ENCODE measurements at places on chromosomes 12 and 14.
A peak's percentile ranks its signal among the peaks of the same experiment; 100 is the strongest.

DNA sequence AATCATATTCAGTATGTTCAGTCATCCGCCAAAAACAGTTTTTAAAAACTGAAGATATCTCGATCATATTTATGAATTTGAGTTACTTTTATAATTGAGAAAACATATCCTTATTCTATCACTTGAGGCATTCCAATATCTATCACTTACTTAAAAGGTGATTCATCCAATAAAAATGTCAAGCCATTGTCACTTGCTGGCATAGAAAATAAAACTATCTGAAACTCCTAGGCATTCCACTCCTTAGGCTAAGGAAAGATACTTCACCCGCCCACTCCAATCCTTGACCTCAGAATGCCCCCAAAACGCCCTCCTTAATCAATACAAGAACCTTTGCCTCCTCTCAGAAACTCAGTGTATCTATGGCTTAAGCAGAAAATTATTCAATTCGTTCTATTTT lies 51.3 kb upstream of the AMIGO2 start:
- DNase-seq: no peak

DNA sequence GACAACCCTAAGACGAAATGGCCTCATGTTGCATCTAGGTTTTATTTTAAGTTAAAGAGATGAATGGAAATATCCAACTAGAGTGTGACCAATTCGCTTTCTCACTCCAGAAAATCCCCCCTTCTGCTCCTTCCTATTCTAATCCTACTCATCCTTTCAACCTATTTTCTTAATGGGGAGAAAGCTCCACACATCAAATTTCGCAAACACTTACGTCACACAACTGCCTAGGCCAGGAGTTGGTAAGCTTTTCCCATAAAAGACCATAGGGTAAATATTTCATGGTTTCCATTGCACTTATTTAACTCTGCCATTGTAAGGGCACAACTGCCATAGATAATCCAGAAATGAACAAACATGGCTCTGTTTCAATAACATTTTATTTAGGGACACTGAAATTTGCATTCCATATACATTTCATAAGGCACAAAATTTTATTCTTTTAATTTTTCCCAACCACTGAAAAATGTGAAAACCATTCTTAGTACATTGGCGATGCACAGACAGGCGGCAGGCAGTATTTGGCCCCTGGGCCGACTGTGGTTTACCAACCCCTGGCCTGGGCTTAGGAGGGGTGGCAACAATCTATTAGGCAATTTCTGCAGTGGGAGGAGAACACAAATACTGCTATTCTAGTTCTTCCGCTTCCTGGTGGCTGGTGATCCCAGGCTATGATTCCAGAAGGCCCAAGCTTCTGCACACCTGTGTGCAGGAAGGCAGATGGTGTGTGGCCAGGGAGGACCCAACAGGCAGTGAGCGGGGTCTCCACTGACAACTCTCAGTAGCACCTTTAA lies 67.2 kb upstream of the FOXN3 start:
- DNase-seq: no peak

- no peak for DNase-seq
These were observed 558 bp downstream of the TEX22 start for GRCh38 chr14:105398726-105399465.

GRCh38 chr12:53355121-53355520 lies 19.0 kb upstream of the SP7 start:
- DNase-seq: no peak

DNA sequence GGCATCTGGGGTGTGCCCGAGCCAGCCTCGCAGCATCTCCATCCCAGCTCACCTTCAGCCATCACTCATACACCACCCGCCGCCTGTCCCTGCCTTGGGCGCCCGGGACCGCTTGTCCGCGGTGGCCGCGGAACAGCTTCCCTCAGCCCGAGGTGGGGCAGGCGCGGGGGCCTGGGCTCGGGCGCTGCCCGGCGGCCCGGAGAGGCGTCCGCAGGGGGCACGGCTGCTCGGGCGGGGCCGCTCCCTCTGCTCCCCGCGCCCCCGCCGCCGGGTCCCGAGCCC lies 430 bp downstream of the SLC41A2 start:
- peak; percentile 68 for DNase-seq

GRCh38 chr14:73462815-73463214 lies 4.5 kb upstream of the NUMB start:
- no peak for DNase-seq

- no peak for DNase-seq
These were observed 310.2 kb downstream of the MDGA2 start for GRCh38 chr14:47365233-47365632.

DNA sequence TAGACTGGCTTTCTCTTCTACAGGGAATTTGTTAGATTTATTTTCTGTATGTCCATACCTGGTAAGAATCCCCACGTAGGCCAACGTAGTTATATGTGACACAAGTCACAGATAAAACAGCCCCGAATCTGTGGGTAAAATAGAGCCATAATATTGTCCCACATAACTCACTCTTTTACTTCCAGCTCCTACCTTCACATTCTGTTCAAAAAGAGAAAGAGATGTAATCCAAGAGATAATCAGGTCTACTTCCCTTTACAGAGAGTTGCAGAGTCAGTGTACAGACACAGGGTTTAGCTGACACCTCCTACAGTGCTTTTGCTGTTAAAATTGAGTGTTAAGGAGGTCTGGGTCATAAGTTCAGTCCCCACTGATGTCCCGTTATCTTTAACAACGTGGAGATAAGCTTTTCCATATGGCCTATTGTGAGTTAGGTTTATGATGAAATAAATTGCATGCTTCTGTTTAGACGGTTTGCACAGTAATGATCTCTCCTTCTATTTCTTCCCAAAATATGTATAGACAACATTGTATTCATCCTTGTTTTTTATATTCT lies 446.5 kb downstream of the ADAMTS20 start:
- no peak for DNase-seq

DNA sequence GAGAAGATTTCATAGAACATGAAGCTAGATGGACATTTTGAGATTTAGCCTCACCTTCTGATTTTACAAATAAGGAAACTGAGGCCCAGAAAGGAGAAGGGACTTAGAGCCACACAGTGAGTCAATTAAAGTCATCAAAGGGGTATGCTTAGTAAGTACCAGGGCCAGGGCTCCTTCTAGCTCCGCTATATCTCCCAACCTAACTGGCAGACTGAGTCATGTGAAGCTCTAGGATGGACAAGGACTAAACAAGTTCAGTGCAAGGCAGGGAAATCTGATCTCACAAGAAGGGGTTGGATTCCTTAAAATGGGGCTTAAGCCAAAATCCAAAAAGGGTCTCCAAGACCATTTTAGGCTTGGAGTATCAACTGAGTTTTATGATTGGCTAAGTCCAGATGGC lies 215.8 kb downstream of the PHLDA1 start:
- no peak for DNase-seq

DNA sequence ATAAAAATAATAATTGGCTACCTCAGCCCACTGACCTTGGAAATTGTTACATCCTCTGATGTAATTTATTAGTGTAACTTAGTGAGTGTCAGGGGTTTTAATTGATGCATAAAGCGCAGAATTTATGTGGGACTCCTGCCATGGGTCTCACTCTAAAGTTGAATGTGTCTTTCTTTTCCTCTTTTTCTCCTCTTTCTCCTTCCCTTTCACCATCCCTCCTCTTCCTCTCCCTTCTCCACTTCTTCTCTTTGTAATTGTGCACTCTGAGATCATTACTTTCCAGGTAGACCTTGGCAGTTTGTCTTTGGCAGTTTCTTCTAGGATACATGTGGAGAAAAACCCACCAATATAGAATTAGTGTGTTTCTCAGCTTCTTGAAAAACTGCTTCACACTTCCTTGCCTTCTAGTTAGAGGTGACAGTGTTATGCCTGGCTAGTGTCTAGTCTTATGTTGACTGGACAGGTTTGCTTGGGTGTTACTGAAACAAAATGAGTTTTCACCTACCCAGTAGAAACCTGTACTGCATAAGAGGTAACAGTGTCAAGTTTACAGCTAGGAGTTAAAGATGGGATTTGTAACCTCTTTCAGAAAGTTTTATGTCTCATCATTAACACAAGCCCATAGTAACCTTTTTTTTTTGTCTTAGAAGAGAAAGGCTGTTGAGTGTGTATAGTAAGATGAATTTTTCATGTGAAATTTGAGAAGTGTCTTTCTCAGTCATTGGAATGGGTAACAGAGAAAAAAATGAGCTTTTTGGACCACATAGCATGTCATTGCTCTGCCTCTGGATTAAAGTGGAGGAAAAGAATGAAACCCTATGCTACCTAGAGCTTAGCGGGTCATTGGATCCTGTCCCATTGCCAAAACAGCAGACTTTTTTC lies 18.6 kb downstream of the PELI2 start:
- DNase-seq: no peak

DNA sequence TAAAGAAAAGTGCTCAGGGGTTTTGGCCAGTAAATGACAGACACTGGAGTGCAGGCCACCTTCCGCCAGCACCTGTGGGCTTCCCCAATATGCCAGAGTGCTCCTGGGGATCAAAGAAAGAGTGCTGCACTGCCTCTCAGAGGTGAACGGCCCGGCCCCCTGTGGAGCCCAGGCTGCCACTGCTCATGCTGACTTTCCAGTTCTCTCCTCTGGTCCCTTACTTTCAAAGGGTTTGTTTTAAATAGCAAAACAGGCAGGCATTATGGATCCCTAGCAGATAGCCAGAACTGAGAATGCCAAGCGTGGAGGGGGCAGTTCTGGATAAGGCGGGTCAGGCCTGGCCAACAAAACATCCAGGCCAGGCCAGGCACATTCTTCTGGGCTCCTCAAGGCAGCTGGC lies 59.6 kb downstream of the MDM2 start:
- DNase-seq: no peak

DNA sequence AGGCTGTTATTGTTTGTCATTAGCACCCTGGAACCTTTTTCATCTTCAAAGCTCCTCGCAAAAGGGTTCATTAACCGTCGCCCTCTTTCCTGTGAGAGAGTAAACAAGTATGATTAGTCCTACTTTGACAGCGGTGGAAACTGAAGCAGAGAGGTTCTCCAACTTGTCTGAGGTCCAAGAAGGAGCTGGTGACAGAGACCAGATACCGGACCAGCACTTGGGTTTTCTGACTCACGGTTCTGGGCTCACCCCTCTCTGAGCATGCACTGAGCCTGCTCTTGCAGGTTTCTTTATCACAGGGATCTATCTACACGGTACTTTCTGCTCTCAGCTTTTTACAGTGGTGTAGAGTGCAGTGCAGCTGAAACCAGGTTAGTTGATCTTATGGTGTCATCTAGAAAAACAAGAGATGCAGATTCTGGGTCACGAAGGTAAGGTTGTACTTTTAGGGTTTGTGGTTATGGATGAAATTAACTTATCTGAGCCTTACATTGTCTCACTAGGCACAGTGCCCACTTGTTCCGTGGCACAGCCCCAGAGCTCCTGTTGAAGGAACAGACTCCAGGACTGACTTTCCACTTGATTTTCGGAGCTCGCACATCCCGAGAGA lies 62.1 kb downstream of the PPP2R5C start:
- DNase-seq: peak; percentile 94

- no peak for DNase-seq
These were observed 33.4 kb upstream of the FAM181A start for GRCh38 chr14:93893661-93894261.

- DNase-seq: no peak
These were observed 2.3 kb downstream of the ATXN7L3B start for GRCh38 chr12:74539765-74540526.

DNA sequence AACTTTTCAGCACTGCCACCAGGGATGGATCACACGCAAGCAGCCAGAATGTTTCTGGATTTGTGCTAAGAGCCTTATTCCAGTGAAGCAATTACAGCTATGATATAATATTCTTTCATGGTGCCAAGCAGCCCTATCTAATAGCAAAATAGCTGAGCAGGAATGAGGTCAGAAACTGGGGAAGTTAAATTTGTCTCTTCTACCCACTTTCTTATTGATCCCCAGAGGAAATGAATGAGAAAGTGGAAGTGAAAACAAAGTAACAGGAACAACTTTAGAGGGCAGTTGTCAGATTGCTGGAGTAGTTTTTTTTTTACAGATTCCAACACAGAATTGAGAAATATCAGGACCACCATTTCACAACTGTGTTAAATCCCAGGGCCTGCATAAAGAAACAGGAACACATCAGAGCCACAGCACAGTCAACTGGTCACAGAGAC lies 44.8 kb downstream of the GCH1 start:
- DNase-seq: no peak

DNA sequence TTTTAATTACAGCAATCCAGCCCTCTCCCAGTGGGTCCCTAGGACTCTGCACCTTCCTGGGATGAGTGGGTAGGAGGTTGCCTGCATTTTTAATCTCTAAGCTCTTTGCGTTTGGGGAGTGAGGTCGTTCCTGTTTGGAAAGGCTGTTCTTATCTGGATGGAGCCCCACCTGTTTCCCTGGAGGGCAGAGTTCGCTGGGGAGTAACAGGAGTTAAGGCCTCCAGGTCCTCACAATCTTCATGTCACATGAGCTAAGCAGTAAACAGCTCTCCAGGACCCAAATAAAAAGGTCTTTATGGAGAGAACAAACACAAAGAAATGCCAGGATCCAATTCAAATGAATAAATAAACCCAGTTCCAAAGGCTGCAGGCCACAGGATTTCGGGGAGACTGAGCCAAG lies 56.0 kb upstream of the RFLNA start:
- DNase-seq: no peak

DNA sequence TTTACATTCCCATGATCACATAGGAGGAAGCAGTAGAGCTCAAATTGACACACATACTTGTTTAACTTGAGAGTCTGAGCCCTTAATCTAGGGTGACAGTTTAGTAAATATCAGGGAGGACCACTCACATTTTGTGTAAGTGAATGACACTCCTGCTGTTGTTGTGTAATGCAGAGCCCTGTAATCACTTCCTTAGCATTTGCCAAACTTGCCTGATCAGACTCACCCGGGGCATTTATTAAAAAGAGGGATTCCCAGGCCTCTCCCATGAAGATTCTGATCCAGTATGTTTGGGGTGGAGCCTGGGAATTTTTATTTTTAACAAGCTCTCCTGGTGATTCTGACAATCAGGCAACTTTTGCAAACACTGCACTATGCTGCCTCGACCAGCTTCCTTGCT lies 119.6 kb downstream of the NUAK1 start:
- DNase-seq: no peak

GRCh38 chr12:128617304-128617833 lies 206.4 kb downstream of the SLC15A4 start:
- DNase-seq: no peak

DNA sequence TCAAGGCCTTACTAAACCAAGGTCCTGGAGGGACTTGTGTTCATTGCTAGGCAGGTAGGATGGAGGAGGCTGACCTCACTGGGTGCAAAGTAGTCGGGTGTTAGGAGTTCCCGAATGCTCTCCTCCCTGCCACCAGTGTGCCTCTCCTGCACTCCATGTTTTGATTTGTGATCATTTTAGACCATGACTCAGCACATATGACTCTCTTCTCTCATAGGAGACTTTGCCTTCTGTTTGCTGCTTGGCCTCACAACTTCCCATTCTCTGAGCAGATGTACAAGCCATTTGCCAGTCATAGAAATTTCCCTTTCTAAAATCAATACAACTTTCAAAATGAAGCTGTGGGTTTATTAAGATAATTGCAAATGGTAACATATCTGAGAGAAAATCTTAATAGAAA lies 46.6 kb upstream of the LRIG3 start:
- no peak for DNase-seq

DNA sequence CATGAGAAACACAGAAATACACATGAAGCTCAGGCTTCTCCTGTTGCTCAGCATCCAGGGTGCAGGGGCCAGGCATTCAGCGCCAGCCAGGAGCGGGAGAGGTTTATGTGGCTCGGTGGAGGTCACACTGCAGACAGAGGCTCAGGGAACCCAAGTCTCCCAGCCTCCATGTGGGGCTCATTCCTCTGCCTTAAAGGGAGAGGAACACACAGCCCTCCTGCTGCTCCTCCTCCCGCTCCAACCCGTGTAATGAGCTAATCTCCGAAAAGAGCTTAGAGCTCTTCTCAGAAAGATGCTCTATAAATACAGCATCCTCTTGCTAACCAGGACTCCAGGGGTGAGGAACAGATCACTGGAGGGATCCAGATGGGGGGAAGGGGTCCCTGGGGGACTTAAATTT lies 28.2 kb downstream of the FGF6 start:
- no peak for DNase-seq

All from sigmoid colon (tissue), 7 donors.